ENCODE measurements at places on chromosomes 16 and 17.
A peak's percentile ranks its signal among the peaks of the same experiment; 100 is the strongest.

GRCh38 chr16:12682432-12683165 lies 121.1 kb downstream of the CPPED1 start:
- DNase-seq: no peak

DNA sequence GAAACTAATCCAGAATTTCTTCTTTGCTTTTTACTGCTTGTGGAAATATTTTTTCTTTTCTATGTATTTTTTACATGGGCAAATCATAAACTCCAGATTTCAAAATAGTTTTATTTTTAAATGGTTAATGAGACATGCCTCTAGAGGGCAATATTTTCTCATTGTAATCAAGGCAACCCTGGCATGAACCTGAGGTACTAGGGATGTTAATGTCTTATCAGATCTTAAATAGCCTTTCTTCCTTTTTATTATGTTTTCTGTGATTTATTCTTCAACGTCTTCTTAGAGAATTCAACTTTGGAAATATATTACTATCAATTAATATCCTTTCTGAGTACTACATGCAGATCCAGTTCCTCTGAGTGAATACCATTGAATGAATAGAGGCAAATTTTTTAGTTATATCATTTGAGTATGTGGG lies 324.7 kb downstream of the BCAS3 start:
- peak; percentile 53 for DNase-seq

DNA sequence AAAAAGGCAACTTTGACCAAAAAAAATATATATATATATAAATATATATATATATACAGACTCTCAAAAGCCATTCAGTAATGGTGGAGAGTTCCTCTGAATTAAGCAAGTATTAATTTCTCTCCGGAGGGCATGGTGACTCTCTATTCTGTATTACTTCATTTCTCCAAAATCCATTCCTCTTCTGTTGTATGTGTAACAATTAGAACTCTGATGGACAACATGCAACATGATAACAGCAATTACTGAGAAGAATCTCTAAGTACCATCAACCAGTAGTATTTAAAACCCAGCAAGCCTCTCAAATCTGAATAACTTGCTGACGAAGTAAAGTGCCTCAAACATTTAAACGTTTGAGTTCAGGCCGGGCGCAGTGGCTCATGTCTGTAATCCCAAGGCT lies 2.3 kb downstream of the GRB2 start:
- DNase-seq: no peak

DNA sequence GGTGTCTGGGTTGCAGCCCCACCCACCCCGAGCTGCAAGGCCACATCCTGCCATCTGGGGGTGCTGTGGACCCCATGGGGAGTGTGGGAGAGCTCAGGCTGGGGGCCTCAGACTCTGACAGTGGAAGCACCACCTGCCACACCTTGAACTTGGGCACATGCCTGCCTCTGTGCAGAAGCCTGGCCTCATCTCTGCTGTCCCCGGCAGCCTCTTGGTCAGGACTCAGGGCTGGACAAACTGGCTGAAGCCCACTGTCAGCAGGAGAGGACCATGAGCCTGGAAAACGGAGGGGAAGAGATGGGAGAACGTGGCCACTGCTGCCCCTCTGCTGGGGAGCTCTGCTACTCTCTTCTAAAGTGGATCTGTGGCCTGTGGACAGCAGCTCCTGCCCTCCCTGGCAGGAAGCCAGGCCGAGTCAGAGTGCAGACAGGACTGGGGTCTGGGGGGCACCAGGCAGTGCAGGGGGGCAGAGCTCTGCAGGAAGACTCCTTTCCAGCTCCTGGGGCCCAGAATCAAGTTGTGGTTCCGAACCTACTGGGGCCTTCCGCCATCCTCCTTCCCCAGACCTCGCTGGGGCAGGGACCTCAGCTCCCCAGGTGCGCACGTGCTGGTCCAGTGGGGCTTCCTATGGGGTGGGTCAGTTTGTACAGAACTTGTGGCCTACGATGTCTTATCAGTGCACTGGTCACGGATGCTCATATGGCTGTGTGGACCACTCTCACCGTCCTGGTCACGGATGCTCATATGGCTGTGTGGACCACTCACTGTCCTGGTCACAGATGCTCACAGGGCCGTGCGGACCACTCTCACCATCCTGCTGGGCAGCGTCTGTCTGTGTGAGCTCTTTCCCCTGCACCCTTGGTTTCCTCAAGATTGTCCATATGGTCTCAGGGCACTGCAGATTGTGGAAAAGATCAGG lies 207.7 kb downstream of the LAT start:
- DNase-seq: no peak

GRCh38 chr17:66805567-66805966 lies 29.4 kb upstream of the CACNG5 start:
- DNase-seq: peak; percentile 2

- DNase-seq: peak; percentile 1
Measured at GRCh38 chr17:73952480-73953205, 250.8 kb upstream of the RPL38 start.

GRCh38 chr17:74520790-74521480 lies 10.3 kb downstream of the CD300LB start:
- DNase-seq: no peak

- peak; percentile 72 for DNase-seq
Measured at GRCh38 chr17:49952209-49952911, 16.6 kb upstream of the DLX4 start.

DNA sequence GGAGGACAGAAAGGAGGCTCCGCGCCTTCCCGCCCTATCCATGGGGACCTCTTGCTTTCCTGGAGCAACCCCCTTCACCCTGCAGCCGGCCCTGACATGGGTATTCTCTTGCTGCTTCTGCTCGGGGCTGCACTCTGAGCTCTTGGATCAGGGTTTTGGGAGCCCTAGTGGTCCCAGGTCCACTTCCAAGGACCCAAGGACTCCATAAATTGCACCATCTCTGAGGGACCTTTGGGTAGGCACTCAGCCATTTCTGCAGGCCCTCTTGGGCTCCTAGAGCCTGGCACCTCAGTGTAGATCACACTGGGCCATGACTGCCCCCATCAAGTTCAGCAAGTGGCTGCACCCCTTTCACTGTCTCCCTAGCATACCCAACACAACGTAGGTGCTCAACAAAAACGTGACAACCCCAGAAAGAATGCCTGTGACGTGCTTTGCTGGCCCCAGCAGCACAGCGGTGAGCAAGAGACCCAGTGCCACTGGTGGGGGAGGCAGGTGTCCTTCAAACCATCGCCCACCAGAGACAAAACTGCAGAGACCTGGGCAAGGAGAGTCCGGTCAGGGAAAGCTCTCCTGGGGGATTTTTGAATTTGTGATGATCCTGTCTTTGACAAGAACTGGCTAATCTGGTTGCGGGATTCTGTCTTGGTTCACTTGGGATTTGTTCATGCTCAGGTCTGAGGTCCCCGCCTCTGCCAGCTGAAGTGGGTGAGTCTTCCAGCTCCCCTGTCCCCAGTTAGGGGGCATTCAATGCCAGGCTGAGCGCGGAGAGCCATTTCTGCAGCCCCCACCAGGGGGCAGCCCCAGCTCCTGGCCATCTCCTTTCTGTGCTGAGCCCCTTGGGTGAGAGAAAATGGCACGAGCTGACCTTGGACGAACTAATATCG lies 2.5 kb upstream of the RAB11FIP4 start:
- no peak for DNase-seq

- DNase-seq: no peak
Measured at GRCh38 chr16:80666378-80667250, 125.8 kb downstream of the DYNLRB2 start.

- DNase-seq: no peak
Measured at GRCh38 chr16:88349903-88350900, 32.6 kb upstream of the ZNF469 start.

- DNase-seq: peak; percentile 76
Measured at GRCh38 chr17:31778523-31778922, 80.5 kb downstream of the COPRS start.

- DNase-seq: peak; percentile 27
Measured at GRCh38 chr17:63740464-63741142, 996 bp downstream of the STRADA start.

DNA sequence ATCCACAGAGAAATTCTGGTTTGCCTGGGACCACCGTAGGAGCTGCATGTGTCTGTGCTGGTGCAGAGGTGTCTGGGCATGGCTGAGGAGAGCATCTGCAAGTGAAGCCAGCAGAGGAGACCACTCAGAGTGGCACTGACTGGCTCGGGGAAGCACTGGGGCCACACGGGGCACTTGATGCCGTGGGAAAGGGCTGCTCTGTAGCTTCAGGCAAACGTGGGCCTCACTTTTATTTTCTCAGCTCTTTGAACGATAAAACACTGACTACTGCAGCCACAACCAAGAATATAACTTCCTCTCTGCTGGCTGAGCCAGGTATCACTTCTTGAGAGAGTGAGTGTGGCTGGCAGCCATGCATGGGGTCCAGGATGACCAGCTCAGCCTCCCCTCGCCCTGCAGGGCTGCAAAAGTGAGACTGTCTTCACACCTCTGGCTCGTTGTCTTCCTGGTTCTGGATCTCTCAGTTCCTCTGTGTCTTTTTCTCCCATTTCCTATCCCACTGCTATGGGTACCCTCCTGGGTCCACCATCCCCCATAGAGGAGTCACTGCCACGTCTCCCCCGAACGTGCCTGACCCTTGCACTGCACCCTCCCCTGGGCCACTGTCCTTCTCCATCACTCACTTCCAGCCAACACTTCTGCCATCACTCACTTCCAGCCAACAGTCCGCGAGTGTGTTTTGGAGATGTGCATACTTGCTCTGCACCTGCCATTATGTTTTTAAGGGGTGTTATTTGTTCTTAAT lies 201.4 kb upstream of the CHMP6 start:
- no peak for DNase-seq

- peak; percentile 89 for DNase-seq
Measured at GRCh38 chr17:7833795-7834541, at the start of gene KDM6B. Gene KDM6B, plus strand, starts transcription at chr17:7834217. Its CDS starts 11,338 bp downstream, at chr17:7845555.

DNA sequence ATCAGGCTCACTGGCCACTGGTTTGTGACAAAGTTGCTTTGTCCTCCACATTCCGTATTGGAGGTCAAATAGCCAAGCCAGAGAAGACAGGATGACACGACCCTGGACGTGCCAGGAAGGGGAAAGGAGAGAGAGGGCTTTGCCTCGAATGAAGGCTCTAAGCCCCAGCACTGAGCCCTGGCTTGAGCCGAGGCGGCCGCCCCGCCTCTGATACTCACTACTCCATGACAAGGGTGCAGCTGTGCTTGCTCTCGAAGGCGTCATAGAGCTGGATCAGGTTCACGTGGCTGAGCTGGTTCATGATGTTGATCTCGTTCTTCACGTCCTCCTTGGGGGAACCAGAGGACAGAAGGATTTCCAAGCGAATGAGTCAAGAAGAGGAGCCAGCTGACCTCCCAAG lies 19.3 kb downstream of the MYLK3 start:
- DNase-seq: no peak

DNA sequence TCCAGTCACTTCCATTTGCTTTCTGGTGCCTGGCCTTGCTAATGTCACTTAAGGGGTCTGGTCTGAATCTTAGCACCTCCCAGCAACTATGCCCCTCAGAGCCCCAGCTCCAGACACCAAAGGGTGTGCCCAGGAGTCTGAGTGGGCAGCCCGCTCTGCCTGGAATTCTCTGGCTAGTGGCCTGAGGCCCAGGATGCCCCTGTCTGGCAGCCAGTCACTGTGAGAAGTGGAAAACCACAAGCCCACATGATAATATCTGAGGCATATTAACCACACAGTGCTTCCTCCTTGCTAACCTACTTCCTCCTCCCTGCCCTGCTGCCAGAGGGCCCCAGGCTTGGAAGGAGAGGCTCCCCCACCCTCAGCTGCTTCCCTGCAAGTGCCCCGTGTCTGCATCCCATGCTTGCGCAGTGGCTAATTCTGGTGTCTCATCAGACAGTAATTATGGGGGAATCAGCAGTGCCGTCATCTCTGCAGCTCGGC lies 14.0 kb downstream of the SRCIN1 start:
- peak; percentile 86 for DNase-seq

- no peak for DNase-seq
Measured at GRCh38 chr16:17104654-17105053, 366.1 kb downstream of the XYLT1 start.

DNA sequence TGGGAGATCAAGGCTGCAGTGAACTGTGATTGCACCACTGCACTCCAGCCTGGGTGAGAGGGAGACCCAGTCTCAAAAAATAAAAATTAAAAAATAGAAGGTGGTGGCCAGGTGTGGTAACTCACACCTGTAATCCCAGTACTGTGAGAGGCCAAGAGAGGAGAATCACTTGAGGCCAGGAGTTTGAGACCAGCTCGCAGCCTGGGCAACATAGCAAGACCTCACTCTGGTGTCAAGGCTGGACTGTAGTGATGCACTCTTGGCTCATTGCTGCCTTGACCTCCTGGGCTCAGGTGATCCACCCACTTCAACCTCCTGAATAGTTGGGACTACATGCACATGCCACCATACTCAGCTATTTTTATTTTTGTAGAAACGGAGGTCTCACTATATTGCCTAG lies 13.3 kb downstream of the RFFL start:
- DNase-seq: no peak

Data from kidney tubule cell (primary cell).